Gastrocnemius medialis (tissue), 4 donors: ENCODE measurements at places on chromosomes 2 and 18. TPM values are rescaled to one million over a fixed set of nuclear protein-coding genes. Genes with fewer than 3 reads are reported as not detected.

SCTR gene
- total RNA-seq, result not detected

ABCG5 gene
- not detected for total RNA-seq

CFAP65 gene
- total RNA-seq, result not detected

DLGAP1 gene
- total RNA-seq, result 0.13 TPM

ITGB6 gene
- 2.8 TPM for total RNA-seq

TUBA4B gene
- not detected for total RNA-seq

TUBB8B gene
- not detected for total RNA-seq

SCYGR8 gene
- not detected for total RNA-seq

TAF4B gene
- 7.9 TPM for total RNA-seq

GRCh38 chr2:232490221-232491138 is 2.8 kb upstream of the ECEL1 start:
- no peak for DNase-seq

DNA sequence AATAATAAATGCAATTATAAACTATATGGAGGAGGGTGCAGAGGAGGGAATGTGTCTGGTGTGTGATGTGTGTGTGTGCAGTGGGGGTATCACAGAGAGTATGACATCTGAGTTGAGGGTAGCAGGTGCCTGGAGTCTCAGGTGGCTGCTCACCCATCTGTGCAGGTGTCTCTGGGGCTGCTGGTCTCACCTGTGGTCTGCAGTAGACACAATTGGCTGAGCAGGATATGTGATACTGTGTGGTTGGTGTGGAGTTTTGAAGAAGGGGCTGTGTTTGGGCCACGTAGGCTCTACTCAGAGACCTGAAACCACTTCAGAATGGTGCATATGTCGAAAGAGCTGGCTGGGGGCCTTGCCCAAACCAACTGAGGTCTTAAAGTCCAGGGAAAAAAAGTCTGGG is 17.0 kb downstream of the FABP1 start:
- DNase-seq, result no peak

- no peak for DNase-seq
Measured at GRCh38 chr2:150120326-150120955, 367.0 kb downstream of the RND3 start.

GRCh38 chr2:75007061-75007460 is 48.6 kb downstream of the POLE4 start:
- DNase-seq, result no peak

DNA sequence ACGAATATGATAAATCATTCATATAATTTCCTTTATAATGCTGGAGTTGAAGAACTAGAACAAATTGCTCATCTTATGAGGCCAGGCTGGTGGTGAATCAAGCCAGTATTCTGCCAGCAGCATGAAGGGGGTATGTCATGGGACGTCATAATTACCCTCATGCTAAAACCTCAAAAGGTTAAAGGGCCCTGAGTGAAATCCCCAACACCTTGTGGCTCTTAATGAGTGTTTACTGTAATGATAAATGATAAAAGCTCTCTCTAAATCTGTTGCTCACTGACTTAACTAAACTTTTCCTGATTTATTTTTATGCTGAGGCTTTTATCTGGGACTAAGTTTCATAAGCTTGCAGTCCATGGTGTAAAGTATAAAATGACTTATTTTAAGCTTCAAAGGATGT is 18.3 kb upstream of the NEDD4L start:
- no peak for DNase-seq

DNA sequence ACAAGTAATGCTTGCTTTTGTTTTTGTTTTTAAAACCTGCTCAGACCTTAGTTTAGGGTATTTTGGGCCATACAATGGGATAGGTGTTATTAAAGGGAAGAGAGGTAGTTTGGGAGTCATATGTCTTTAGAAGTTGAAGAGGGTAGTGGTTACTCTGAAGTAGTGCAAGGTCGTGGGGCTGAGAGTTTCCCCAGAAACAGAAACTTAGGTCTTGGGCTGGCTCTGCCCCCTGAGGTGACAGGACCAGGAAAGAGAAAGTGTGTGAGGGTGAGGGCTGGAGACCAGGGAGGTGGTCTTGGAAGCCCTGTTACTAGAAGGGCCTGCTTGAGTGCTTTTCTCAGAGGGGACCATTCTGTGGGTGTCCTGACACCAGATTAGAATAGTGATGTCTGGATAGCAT is 500.5 kb upstream of the SPHKAP start:
- no peak for DNase-seq

- no peak for DNase-seq
Measured at GRCh38 chr2:240351088-240351741, 84.2 kb upstream of the GPC1 start.

DNA sequence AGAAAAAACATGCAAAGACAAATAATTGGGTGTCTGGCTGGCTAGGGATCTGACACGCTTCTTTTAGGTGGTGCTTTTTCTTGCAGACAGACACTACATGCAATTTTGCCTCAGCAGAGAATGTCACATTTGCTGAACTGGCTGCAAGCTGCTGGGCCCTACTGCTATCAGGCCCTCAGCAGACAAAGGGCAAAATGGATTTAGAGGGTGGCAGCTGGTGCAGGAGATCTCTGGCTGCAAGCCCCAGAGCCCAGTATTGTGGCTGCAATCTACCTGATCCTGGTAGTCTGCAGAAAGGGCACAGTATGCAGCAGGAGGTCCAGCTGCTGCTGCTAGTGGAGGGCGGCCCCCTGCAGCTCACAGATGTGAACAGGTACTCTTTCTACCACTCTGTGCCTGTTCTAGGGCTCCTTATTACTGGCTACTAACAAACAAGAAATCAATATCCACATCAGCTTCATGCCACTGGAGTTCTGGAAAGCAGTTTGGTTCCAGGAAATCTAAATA is 796.7 kb upstream of the CELF4 start:
- DNase-seq, result no peak

GRCh38 chr2:170972296-170973224 is 43.5 kb downstream of the GORASP2 start:
- no peak for DNase-seq

GRCh38 chr18:35733408-35733807 is 151.9 kb downstream of the GALNT1 start:
- DNase-seq, result no peak

DNA sequence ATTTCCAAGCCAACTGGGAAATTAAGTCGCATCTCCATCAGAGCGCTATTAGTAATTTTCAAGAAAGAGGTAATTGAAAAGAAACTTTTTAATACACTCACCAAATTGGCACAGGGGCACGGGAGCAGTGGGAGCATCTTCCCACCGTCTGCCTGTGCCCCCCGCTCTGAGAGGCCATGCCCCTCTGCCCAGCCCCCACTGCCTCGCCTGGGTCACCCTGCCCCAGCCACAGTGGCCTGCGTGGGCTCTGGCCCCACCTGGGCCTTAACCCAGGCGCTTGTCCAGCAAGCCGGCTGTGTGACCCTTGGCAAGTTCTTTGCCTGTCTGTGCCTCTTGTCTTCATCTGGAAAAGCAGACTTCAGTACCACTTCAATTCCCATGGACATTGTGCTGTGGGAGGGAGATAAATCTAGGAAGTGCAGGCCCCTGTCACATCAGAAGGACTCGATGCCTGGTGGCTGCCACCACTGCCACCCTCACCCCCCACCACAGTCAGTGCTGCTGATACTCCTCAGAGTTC is 31.9 kb downstream of the GLI2 start:
- DNase-seq, result peak; percentile 5

DNA sequence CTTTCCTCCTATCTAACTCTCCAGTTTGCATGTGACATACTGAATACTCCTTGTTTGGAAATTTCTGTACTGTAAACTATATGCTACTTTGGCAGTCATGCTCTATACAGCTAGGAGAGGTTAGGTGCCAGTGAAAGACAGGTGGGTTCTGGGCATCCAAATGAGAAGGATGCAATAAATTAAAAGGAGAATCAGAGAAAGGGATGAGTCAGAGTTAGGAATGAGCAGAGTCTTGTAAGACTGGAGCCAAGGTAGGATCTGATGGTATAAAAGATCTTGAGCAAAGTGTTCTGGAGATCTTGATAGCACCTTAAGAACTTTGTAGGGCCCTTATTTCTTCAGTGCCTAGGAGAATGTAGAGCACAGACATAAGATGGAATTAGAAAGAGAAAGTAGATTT is 58.7 kb upstream of the STAM2 start:
- no peak for DNase-seq

DNA sequence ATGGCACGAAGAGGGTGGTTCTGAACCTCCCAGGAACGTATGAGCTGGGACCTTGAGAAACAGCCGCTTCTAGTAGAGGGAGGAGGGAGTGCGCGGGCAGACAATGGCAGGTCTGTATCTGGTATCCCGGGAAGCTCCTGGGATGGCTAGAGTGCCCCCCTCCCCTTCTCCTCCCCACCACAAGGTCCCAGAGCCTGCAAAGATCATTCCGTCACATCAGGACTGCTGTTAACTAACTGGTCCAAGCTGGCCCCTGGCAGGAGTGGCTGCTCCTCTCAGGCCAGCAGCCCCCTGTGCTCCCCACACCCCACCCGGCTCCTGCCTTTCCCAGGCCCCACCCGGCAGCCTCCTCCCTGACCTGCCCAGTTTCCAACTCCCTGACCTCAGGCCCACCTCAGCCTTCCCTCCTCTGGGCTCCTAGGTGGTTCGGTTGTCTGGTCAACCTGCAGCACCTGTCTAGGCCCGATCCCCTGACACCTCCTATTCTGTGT is 75.0 kb downstream of the TPO start:
- DNase-seq, result no peak

DNA sequence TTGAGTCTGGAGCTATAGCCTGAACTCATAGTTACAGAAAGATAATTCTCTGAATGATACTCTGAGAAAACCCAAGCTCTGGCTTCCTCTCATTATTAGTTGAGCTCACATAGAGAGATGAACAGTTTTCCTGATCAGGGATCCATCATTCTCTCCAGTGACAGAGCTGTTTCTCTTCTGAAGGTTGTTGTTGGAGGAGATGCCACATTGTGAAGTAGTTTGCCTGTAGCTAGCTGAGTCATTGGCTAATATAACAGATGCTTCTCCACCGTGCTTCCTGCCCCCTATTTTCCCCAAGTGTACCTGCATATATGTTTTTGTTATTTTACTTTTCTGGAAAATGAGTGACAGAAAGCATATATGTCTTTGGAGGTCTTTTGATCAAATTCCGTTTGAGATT is 64.6 kb downstream of the OSBPL6 start:
- no peak for DNase-seq

DNA sequence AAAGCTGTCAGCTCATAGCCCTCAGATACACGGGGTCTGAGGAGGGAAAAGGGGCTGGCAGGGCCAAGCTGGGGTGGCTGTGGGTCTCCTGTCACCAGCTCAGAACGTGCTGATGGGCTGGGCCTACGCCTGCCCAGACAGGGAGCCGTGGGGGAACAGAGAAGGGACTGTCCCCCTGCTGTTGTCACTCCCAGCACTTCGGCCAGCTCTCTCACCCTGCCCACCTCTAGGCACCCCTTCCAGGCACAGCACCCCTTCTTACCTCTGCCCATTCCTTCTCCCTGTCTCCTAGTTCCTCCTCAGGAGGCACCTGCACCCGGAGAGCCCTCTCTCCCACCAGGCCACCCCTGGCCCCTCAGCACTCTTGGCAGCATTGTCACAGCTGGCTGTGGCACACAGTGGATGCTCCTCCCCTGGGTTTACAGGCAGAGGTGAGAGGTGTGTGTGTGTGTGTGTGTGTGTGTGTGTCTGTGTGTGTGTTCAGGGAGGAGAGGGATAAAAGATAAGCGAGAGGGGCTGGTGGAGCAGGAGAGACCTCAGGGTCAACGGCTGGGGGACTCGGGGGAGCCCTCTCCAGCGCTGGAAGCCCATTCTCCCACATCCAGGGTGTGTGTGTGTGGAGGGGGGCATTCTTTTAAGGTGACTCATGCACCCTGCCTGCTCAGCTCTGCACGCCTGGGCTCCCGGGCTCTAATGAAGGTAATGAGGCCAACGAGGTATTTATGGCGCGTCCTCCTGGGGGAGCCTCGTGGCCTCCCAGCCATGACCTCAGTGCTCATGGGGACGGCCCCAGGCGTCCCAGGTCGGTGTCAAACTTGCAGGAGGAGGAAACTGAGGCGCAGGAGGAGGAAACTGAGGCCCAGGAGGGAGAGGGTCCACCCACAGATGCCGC is 66.1 kb upstream of the SMAD7 start:
- no peak for DNase-seq

- peak; percentile 87 for DNase-seq
Measured at GRCh38 chr2:10497797-10498251, 49.7 kb upstream of the ODC1 start.

- no peak for DNase-seq
Measured at GRCh38 chr2:69950241-69950640, 11.2 kb downstream of the ASPRV1 start.

DNA sequence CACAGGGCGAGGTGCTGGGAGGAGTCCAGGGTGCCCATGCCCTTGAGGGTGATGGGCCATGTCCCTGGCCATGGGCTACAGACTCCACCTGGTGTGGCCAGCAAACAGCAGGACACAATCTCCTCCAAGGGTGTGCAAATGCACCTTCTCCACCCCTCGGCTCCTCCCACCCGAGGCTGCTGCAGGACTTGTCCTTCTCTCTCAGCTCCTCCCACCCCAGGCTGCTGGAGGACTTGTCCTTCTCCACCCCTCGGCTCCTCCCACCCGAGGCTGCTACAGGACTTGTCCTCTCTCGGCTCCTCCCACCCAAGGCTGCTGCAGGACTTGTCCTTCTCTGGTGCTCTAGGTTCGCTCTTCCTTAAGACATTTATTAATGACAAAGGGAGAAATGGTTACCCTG is 57.3 kb upstream of the SNTG2 start:
- DNase-seq, result no peak

DNA sequence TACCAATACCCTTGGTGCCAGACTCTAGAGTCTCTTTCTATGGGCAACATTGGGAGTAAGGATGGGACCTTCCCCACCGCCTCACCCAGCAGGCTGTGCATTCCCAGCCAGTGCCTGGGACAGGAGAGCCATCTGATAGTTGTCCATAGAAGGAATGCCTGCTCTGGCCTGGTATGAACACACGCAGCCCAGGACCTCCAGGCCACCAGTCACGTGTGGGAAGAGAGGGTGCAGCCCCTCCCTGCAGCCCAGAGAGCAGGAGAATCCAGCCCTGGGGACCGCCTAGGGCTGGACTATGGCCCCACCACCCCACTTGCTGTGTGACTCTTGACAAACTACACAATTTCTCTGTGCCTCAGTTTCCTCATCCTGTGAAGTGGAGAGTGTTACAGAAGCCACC is 52.5 kb upstream of the ID2 start:
- no peak for DNase-seq
